ENCODE measurements at places on chromosomes 6 and 20.

DNA sequence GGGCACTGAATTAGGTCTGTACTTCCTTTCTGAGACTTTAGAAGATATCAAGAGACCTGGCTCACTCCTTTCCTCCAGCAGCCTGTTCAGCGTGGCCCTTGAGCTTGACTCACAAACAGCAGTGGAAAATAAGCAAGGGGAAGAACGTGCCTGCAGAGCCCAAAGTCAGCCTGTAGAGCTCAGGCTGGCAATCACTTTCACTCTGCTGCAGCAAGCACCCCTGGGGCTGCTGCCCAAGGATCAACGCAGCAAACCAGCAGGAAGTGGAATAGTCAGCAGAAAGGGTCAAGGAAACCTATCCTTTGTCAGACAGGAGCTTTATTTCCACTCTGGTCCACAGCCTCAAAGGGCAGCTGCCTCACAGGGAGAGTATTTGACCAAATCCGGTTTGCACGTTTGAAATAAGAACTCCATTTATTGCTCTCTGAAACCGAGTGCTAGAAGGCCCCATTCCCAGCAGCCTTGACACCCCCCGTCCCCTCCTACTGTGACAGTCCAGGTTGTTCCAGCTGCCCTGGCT is 77.4 kb downstream of the PRDM1 start:
- DNase-seq, result no peak

DNA sequence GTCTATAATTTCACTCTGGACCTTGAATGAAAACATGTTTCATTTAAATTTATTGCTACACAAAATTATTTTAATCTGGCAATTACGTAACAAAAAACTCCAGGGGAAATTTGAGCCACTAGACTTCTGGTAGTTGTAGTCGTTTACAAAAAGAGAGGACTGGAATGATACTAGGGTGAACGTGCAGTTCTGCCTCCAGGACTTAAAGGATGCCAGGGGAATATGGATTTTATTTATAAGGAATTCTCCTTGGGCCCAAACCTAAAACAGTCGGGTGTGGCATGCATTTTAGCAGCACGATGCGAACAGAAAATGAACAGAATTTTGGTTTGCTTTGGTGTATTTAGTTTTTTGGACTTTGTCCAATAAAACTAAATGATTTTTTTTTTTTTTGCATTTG is 76.9 kb downstream of the PRL start:
- no peak for DNase-seq

GRCh38 chr6:82909551-82909950 is 156.1 kb downstream of the UBE3D start:
- no peak for DNase-seq

GRCh38 chr6:2876210-2877056 is 26.7 kb downstream of the SERPINB9 start:
- no peak for DNase-seq

GRCh38 chr20:50366270-50367103 is 143.7 kb upstream of the PTPN1 start:
- no peak for DNase-seq

DNA sequence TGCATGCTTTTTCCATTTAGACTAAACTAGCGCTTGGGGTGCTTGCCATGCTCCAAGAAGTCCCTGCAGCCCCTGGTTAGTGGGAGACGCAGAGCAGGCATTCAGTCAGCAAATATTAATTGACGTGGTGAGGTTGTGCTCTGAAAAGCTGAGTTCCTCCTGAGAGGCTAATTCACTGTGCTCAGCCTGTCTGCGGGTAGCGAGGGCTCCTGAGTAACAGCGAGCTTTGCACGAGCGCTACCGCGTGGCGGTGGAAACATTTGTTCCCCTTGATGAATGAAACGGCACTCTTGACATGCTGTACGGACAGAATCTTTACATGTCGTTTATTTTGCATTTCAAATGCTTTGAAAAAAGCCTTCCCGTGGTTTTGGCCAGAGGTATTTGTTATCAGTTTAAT is 170.6 kb upstream of the AGPAT4 start:
- peak; percentile 46 for DNase-seq

GRCh38 chr6:119536666-119537065 is 187.1 kb upstream of the MAN1A1 start:
- no peak for DNase-seq

DNA sequence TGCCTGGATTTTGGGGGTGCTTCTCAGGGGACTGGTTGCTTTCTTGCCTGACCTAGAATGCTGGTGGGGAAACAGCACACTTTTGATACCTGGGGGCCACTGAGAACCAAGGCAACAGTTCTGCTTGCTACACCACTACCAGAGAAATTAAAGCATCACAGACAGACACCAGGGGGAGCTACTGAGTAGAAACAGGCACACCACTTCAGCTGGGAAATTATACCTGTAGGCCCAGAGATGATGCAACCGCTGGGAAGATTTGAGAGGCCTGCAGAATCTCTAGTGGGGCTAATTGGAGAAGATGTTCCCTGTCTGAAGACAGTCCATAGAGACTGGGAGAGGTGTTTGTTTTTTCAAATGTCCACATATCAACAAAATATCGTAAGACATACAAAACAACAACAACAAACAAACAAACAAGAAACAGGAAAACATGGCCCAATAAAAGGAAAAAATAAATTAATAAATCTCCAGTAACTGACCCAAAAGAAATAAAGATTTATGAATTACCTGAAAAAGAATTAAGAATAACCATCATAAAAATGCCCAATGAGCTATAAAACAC is 129.4 kb upstream of the RIN2 start:
- no peak for DNase-seq

DNA sequence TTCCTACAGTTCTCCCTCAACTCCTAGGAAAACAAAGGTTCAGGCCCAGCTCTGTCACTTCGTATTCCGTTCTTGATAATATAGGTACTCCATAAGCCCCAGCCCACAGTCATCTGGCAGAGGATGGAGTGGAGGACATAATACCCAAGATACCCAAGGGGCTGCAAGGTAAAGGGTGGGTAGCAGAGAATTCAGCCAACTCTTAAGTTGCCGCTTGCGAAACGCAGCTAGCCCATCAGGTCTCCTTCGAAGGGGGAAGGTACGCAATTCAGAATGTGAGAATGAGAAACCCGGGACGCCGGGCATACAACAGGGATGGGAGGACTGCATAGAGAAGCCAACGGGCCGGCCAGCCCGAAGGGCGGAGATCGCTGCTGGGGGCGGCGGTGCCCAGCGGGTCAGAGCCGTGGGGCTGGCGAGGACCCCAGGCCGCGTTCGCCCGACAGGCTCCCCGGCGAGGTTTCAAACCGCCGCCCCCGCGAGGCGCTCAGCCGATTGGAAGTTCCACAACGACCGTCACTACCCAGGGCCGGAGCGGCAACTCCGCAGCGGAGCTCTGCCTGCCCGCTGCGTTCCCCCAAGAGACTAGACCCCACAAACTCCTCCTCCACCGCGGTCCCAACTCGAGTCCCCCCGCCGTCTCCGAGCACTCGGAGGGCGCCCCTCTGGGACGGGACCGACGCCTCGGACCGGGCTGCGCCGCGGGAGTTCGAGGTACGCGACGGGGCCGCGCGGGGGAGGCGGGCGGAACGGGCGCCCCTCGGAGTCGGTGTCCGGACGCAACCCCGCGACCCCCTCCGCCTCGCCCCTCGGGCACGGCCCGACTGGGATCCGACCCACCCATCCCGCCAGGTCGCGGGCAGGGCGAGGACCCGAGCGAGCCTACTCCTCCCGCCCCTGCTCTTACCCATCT is 911 bp downstream of the CDK19 start:
- peak; percentile 76 for DNase-seq

DNA sequence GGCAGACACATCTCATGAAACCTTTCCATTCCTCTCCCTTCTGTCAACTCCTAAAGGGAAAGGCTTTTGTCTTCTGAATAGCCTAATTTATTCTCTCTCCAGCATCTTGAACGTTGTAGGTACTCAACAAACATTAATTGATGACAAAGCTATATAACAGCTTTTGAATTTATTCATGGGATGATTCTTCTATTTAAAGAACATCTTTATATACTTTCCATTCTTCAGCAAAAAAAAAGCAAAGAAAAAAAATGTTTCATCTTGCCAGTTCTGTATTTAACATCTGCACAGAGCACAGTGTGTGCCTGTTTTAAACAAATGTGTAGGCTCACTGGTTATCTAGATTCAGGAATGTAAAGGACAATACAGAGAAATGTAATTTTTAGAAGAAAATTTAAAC is 648.7 kb downstream of the KIF16B start:
- DNase-seq, result no peak

DNA sequence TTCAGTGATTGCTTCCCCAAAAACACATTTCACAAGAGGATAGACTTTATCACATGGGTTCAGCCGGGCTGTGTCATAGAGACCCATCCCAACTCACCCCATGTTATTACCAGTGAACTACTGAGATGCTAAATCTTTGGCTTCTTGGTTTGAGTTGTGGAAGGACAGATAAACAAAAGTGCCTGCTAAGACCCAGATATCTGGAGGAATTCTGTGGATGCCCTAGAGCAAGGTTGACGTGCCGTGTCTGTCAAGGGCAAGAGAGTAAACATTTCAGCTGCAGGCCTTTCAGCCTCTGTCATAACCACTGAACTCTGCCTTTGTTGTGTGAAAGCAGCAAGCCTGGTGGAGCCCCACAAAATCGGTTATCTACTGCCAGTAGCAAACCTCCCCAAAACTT is 11.2 kb upstream of the THBD start:
- no peak for DNase-seq

DNA sequence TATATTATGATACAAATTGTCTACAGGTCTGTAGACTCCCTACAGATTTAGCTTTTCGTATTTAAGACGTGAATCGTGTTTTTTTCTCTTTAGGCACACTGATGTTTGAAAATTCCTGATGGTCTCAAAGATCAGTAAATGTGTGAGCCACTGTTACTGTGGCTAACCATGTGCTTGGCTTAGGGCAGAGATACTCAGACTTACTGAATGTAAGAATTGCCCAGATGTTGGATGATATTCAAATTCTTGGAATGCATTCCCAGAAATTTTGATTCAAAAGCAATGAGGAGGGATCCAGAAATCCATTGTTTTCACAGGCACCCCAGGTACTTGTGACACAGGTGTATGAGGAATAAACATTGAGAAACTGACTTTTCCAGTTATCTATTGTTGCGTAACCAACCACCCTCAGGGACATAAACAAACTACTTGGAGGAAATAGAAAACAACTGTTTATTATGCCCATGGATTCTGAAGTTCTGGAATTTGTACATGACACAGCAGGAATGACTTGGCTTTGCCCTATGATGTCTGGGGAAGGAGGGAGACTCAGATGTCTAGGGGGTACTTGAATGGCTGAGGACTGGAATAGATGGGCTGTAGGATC is 339.6 kb upstream of the CITED2 start:
- DNase-seq, result no peak

- no peak for DNase-seq
Observed at GRCh38 chr6:28802417-28803336, 121.1 kb downstream of the TRIM27 start.

GRCh38 chr20:19646963-19647362 is 111.1 kb upstream of the RIN2 start:
- DNase-seq, result no peak
